ENCODE measurements at places on chromosomes 11 and 22.
A peak's percentile ranks its signal among the peaks of the same experiment; 100 is the strongest.

DNA sequence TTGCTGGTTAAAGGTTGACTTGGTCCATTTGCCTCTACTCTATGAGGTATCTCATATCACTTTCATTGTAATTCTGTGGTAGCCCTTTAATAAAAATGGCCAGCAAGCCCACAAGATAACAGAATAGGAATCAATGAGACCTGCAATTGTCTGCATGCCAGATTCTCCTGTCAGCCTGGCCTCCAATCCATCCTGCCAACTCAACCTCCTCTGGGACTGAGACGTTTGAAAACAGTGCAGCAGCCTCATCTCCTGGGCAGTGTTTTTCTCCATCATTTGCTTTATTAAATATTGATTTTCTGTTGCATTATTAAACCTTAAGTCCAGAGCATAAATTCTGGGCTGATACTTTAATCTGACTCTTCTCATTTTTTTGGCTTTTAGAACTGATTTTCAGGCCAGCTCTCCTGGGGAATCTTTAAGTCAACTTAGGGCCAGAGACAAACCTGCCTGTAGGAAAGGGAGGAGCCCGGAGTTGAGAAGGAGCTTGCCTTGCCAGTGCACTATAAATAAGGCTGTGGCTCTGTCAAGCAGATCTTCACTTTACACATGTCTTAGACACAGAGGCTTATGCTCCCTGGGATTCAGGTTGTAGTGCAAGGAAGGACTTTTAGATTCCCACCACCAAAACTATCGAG, 798.0 kb downstream of the NTM start:
- DNase-seq = no peak

- DNase-seq = no peak
Measured at GRCh38 chr11:96001037-96001436, 77.1 kb upstream of the MTMR2 start.

GRCh38 chr11:130545449-130546072, 97.1 kb downstream of the ADAMTS15 start:
- no peak for DNase-seq

DNA sequence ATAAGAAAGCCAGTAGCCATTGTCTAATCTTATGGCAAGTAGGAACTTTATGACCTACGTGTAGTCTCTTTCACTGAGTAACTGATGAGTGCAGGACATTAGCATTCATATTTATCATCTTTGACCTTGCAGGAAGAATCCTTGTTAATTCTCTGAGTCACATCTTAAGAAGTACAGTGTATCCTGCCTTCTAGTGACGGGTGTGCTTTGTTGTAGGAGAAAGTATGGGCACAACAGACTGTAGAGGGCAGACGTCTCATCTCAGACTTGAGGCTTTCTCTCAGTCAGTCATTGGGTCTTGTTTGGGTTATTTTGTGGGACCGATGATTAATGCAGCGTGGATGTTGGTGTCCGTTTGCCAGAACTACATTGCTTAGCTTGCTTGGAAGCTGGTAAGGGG, 6.8 kb downstream of the RNF214 start:
- no peak for DNase-seq

DNA sequence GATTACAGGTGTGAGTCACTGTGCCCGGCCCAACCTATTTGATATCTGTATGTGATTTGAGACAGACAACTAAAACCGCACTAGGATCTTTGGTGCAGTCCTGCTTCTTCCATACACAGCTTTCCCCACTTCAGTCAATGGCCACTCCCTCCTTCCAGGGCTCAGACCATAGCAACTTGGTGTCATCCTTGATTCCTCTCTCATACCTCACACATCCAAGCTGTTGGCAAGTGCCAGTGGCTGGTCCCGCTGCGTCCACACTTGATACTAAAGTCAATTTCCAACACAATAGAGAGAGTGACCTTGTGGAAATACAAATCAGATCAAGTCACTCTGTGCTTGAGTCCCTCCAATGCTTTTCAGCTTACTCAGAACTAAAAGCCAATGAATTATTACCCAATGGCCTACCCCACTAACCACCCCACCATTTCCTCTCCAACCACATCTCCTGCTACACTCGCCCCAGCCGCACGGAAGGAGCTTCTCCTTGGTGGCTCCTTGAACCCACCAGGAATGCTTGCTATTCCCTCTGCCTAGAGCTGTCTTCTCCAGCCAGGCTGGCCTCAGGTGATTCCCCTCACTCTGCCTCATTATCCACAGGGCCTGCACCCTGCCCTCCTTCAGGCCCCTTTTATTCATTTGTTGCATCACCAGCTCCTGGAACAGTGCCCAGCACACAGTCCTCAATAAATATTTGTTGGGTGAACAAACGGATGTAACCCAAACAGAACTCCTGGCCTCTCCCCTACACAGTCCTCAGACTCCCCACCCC, 12.9 kb downstream of the ABTB2 start:
- peak; percentile 22 for DNase-seq
